ENCODE measurements at places on chromosomes 4 and X.

GRCh38 chr4:155780775-155781174 is 22.0 kb downstream of the GUCY1B1 start:
- no peak for DNase-seq

GRCh38 chr4:111639876-111640275 is 505.4 kb upstream of the FAM241A start:
- no peak for DNase-seq

GRCh38 chr4:15930314-15930713 is 8.2 kb downstream of the FGFBP1 start:
- no peak for DNase-seq

- no peak for DNase-seq
These were observed 243.2 kb upstream of the BMP3 start for GRCh38 chr4:80787306-80787705.

- no peak for DNase-seq
These were observed 169.8 kb upstream of the GALNT7 start for GRCh38 chr4:172998527-172999469.

DNA sequence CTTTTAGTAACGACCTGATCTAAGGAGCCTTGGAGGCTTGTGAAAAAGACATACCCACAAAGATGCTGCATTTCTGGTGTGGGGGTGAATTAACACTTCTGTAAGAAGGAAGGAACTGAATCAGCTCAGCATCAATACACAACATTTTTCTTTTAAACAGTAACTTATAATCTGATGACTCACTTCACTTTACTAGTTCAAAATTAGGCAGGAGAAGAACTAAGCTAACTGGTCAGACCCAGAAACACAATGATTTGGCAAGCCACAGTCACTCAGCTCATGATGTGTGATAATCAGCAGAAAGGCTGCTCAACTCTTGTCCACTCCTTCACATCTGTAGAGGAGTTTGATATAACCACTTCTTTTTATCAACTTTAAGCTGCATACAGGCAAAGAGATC is 4.6 kb downstream of the MMAA start:
- DNase-seq, result no peak

GRCh38 chrX:55142919-55143310 is 54.1 kb downstream of the PAGE2 start:
- DNase-seq, result no peak

- no peak for DNase-seq
These were observed 66.1 kb downstream of the SNX25 start for GRCh38 chr4:185275501-185275900.

- no peak for DNase-seq
These were observed 26.3 kb downstream of the PDHA1 start for GRCh38 chrX:19370061-19370460.

DNA sequence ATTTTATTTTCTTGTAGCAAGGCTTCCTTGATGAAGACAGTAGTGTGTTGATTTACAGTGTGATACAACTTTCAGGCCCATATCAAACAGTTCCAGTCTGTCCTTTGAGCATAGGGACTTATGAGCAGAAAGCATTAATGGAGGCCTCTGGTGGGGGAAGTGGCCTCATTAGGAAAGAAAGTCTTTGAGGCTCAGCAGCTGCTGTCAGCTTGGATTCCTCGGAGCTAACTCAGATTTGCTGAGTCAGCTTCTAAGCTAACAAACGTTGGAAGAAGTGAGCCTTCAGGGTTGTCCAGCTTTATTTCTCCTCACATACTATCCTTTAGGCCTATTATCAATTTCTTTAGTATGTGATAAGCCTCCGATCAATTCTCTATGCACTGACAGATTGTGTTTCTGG is 15.8 kb upstream of the SFRP2 start:
- no peak for DNase-seq

GRCh38 chr4:87895964-87896621 is 63.3 kb downstream of the MEPE start:
- DNase-seq, result no peak

DNA sequence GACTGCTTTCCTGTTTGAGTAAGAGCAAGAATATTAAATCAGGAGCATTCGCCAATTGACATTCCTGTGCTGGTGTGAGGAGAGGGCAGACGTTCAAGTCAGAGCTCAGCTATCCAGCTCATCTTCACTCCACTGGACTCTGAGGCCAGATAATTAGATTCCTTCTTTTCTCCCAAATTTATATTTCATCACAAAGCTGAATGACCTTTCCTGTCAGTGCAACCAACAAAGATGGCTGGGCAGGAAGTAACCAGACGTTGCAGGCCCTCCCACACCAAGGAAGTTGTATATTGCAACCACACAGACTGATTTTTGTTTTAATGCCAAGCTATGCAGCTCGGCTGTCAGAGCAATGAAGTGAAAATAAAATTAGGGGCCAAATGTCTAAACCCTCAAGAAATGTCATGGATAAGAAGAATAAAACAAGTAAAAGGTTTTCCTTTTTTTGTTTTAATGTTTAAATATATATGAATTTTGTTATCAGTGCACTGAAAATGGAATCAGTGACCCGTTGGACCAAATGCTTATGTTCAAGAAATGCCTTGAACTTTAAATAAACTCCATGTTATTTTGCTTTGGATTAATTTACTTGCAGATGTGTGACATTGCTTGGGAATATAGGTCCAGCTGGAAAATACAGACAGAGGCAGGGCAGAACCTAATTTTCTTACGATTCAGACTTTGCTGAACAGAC is 578.9 kb upstream of the FAT1 start:
- no peak for DNase-seq

DNA sequence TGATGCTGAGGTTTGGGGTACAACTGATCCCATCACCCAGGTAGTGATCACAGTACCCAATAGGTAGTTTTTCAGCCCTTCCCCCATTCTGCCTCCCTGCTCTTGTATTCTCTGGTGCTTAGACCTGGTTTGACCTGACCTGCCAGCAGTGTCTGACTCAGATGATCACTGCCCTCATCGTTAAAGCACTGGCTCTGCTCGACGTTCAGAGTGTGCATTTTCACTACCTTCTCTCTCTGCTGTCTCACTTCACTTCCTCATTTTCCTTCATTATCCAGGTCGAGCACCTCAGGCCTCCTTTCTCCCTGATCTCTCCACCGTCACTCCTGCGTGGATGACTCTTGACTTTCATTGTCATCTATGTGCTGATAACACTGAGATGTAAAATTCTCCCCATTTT is 83.6 kb downstream of the PARM1 start:
- no peak for DNase-seq
